Psoas muscle (tissue), 8 donors: ENCODE measurements at places on chromosomes 3 and 15.
A peak's percentile ranks its signal among the peaks of the same experiment; 100 is the strongest.

- no peak for DNase-seq
Observed at GRCh38 chr3:20809356-20809755, 623.4 kb upstream of the SGO1 start.

- no peak for DNase-seq
Observed at GRCh38 chr3:98972720-98973119, 71.2 kb upstream of the DCBLD2 start.

DNA sequence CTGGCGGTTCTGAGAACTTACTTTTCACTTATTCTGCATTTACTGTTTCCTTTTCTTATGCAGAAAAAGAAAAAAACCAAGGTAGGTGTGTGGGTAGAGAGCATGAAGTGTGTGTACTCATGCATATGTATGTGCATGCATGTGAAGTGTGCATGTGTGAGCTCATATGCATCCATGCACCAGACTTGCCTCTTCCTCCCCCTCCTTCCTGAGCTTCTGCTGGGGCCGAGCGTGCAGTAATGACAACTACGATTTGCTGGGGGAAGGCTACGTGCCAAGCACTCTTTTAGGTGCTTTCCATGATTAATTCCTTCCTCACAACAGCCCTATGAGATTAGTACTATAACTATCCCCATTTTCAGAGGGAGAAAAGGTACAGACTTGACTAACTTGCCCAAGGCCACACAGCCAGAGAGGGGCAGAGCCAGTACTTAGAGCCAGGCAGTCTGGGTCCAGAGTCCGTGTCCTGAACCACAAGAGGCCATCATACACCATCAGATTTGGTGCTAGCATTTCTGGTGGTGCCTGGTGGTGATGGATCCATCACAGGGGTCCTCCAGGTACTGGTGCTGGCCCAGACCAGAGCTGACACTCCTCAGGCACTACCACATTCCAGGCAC is 46.7 kb downstream of the CAPN3 start:
- DNase-seq: no peak

GRCh38 chr3:194517333-194517732 is 30.5 kb upstream of the ATP13A3 start:
- DNase-seq: no peak

DNA sequence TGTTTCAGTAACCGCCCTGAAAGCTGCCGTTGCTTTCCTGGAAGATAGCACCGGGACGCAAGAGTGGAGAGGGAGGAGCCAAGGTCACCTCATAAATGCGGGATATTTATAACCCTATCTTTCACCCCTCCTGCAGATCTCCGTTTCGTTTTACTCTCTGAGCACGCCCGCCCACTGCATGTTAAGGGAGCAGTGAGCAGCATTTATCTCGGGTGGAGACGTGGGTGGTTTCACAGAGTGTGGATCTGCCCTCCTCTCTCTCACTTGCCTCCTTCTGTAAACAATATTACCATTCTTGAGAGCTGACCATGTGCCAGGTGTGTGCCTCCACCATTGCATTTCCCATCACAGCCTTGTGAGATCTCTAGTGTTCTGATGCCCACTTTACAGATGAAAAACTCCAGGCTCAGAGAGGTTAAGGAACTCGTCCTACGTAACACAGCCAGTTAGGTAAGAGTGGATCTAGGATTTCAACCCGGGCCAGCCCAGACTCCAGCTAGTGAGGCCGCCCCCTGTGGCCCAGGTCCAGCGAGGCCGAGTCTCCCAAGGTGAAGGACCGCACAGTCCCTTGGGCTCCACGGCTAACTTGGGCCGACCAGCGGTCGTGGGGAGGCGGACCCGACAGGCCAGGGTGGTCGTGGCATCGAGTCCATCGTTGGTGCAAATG is 16.9 kb upstream of the SEMA4B start:
- peak; percentile 86 for DNase-seq

GRCh38 chr3:13670292-13670691 is 121.4 kb downstream of the FBLN2 start:
- no peak for DNase-seq

DNA sequence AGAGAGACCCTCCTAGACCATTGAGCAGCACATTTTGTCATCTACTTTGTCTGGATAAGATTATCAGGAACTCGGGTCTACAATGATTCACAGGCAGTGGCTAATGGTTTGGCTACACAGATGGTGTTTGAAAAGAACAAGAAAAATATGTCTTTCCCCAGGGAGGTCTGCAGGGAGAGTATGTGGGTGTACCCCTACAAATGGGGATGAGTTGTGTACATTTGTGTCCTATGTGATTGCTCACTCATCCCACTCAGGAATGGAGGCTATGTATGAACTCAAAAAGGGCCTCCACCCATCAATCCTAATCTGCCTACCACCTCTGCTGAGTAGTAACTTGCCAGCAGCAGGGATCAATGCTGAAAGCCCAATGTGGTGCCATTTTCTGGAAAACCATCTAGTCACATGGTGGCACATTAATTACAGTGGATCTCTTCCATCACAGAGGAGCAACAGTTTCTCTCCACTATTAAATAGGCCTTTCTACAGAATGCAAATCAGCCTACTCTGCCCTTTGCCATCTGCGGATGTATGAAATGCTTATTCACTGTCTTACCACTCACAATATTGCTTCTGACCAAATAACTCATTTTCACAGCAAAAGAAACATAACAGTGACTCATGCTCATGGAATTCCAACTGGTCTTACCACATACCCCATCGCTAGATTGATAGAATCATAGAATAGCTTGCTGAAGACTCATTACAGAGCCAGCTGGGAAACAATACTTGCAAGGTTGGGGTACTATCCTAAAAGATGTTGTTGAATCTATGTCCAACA is 48.3 kb upstream of the TRIM42 start:
- DNase-seq: no peak

GRCh38 chr3:16382845-16383244 is 117.8 kb downstream of the OXNAD1 start:
- DNase-seq: no peak

- DNase-seq: no peak
Observed at GRCh38 chr3:23904545-23904944, 12.2 kb downstream of the NKIRAS1 start.

GRCh38 chr3:100719136-100719535 is 9.8 kb downstream of the TFG start:
- DNase-seq: no peak

GRCh38 chr15:42411884-42412283 is 52.6 kb downstream of the CAPN3 start:
- DNase-seq: no peak

DNA sequence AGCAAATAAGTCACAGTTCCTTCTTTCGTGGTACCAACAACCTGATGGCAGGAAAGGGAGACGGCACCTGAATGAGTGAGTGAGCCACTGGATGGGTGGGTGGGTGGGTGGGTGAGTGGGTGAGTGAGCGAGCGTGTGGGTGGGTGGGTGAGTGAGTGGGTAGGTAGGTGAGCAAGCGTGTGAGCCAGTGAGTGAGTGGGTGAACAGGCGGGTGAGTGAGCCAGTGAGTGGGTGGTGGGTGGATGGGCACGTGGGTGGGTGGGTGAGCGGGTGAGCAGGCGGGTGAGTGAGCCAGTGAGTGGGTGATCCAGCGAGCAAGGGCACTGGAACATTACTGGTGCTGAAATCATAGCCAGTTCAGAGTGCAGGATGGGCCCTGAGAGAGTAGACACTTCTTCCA is 152.8 kb downstream of the MEGF11 start:
- no peak for DNase-seq

- DNase-seq: no peak
Observed at GRCh38 chr15:91865950-91866349, 12.4 kb downstream of the SLCO3A1 start.

- no peak for DNase-seq
Observed at GRCh38 chr3:196735751-196736150, 3.9 kb upstream of the PAK2 start.

- DNase-seq: no peak
Observed at GRCh38 chr3:119351581-119351980, 57.4 kb downstream of the ARHGAP31 start.

DNA sequence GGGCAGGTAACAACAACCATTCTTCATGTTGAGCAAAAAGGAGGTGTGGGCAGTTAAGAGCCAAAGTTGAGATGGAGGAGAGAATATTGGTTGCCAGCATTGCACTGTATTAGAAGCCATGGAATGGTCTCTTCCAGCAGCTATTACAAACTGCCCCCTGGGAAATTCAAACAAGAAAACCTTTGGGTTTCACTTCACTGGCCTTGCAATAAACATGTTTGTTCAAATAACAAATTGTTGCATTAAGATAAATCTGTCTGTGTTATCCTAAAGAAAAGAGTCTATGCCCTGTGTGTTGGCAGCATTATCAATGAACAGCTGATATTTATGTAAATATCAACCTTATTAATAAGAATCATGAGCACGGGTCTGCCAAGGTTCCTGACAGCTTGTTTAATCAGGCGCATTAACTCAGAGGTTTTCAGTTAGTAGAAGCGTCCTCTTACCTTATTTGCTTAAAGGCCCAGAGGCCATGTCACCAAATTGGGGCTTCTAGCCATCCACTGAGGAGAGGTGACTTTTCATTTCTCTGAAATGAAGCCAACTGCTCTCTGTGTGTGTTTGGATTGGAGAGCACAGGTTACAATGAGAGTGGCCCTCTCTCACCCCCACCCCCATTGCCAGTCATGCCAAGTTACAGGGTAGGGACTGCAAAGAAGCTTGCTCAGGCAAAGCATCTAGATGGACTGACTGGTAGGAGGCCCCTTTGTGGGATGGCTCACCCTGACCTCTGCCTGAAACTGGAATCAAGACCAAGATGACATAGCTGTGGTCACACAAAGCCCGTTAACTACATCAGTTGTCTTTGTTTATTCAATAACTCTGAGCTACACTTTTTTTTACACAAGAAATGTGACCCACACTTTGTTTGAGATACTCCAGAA is 10.5 kb downstream of the FILIP1L start:
- DNase-seq: no peak

- no peak for DNase-seq
Observed at GRCh38 chr3:144429719-144430121, 458.1 kb downstream of the DIPK2A start.

GRCh38 chr3:126052196-126053058 is 31.5 kb downstream of the SLC41A3 start:
- no peak for DNase-seq

GRCh38 chr3:157738441-157738840 is 235.2 kb upstream of the VEPH1 start:
- DNase-seq: no peak

DNA sequence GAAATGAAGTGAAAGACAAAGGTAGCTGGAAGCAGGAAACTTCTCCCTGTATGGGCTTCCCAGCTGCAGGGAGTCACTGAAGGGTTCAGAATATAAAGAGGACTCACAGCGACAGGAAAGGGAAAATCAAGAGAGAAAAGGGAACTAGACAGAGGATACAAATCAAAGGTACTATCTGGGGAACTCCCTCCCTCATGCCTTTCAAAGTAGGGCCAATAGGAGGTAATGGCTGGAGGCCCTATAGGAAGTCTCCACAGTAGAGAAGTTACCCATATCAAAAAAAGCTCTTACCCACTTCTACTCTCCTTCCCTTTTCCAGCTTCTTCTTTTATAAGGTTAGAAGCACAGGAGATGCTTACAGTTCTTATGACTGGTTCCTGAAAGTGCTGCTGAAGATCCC is 43.5 kb downstream of the FMN1 start:
- no peak for DNase-seq

GRCh38 chr3:79097964-79098660 is 669.7 kb downstream of the ROBO1 start:
- no peak for DNase-seq

GRCh38 chr3:114691871-114692270 is 398.0 kb downstream of the TIGIT start:
- DNase-seq: no peak

- no peak for DNase-seq
Observed at GRCh38 chr3:58176827-58177489, 33.8 kb downstream of the DNASE1L3 start.

- DNase-seq: no peak
Observed at GRCh38 chr3:164418414-164418813, 659.9 kb downstream of the SI start.

DNA sequence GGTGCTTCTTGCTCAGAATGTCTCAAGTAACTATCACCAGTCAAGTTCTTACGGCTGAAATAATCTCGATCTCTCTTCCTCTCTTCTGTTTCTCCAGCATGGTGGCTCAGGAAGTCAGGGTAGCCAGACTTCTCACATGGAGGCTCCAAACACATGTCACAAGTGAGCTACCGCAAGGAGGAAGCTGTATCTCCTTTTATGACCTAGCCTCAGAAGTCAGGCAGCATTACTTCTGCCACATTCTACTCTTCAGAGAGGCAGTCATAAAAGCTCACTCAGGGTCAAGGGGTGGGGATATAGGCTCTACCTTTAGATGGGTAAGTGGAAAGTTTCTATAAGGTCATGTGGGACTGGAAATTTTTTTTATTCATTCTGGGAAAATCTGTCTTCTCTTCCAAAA is 86.6 kb upstream of the NEO1 start:
- no peak for DNase-seq

DNA sequence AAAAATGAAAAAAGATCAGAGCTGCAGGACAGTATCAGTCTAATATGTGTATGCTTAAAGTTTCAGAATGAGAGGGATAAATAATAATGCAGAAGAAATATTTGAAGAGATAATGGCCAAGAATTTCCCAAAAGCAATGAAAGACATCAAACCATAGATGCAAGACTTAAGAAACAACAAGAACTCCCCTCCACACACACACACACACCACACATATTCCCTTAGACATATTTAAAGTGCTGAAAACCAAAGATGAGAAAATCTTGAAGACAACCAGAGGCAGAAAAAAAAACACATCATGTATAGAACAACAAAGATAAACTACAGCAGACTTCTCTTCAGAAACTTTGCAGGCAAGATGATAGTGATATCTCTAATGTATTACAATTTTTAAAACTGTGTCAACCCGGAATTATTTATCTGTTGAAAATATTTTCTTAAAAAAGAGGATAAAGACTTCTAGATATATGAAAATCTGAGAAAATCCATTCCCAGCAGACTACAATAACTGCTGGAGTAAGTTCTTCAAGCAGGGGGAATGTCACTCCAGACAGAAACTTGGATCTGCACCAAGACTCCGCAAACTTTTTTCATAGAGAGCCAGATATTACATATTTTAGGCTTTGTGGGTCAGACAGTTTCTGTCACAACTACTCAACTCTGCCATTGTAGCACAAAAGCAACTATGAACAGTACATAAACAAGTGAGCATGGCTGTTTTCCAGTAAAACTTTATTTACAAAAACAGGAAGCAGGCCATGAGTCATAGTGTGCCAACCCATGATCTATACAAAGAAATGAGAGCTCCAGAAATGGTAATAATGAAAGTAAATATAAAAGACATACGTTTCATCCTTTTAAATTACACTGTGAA is 223.4 kb upstream of the CGNL1 start:
- no peak for DNase-seq

DNA sequence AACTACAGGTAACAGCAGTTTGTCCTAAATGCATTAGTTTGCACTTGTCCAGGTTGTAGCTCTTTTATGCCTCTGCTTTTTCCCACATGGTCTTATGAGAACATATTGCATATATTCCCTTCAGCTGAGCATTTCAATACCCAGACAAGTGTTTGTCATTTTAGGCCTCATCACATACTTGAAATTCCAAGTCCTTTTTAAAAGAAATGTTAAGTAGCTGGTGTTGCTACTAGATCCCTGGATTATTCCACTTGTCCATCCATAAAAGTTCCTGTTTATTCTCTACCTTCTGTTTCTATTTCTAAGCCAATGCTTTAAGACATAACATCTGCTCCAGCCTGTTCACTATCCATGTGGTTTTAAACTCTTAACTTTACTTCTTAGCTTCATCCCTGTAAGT is 128.4 kb downstream of the NECTIN3 start:
- DNase-seq: no peak
